G401 (cell line): ENCODE measurements at places on chromosomes 11 and 22.

GRCh38 chr22:50048836-50049235, 9.3 kb downstream of the TTLL8 start:
- no peak for DNase-seq

DNA sequence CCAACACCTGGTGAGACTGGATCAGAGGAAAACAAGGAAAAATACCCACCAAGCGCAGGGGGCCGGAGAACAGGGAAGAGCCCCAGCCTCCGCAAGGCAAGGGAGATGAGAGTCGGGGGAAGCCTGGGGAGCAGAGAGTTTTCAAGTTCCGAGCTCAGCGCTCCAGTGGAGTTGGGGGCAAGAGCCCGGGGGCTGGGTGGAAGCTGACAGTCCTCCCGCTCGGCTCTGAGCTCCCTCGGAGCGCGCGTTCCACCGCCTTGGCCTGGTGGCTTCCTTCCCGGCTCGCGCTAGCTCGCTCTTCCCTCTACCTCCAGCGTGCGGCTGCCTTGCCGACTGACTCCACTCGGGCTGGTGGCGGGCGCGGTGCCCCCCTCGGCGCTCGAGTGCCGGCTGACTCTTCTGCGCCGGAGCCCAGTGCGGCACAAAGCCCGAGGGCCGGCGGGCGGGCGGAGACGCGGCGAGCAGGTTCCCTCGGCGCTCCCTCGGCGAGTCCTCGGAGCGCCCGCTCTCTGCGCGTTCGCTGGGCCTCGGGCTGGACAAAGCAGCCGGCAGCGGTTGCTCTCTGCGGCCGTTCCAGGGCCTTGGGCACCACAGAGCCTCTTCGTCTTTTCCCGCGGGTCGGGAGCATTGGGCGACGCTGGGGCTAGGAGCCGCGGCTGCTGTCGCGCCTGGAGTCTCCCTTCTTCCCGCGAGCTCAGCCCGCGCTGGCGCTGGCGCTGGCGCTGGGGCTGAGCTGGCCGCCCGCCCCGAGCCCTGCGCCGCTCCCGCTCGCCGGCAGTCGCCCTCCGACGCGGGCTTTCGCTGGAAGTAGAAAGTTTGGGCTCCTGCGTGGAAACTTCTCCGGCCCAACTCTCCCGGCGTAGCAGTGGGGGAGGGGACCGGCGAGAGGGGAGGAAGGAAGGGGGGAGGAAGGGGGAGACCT, 1.0 kb downstream of the PAX6 start:
- peak; percentile 54 for DNase-seq

GRCh38 chr11:1931341-1932104, 12.0 kb downstream of the TNNT3 start:
- no peak for DNase-seq

GRCh38 chr11:67020949-67021348, 2.0 kb upstream of the SYT12 start:
- no peak for DNase-seq

GRCh38 chr22:21754523-21754922, 18.9 kb upstream of the YPEL1 start:
- DNase-seq = peak; percentile 74

DNA sequence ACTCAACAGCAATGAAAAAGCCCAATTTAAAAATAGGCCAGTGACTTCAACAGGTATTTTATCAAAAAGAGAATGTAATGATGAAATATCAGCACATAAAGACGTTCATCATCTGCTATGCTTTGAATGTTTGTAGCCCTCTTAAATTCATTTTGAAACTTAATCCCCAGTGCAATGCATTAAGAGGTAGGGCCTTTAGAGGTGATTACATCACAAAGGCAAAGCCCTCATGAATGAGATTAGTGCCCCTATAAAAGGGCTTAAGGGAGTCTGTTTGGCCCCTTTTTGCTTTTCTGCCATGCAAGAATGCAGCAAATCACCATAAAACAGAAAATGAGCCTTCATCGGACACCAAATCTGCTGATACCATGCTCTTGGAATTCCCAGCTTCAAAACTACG, 637.0 kb downstream of the DLG2 start:
- DNase-seq = no peak

GRCh38 chr11:66321606-66322005, 4.8 kb upstream of the CD248 start:
- peak; percentile 34 for DNase-seq

DNA sequence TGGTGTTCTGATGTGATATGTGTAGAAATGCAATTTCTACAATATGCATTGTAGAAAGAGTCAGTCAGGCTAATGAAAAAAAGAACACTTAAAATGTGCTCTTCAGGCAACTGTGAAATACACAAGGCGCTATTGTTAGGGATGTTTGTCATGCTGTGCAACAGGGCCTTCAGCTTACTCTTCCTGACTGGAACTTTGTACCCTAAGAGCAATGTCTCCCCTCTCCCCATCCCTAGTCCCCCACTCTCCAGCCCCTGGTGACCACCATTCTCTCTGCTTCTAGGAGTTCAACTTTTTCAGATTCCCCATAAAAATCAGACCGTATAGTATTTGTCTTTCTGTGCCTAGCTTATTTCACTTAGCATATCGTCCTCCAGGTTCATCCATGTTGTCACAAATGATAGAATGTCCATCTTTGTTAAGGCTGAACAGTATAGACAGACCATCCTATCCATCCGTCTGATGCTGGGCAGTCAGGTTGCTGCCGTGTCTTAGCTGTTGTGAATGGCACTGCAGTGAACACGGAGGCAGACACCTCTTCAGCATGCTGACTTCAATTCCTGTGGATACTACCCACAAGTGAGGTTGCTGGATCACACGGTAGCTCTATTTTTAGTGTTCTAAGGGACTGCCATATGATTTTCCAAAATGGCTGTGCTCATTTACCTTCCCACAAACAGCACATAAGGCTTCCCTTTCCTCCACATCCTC, 10.7 kb downstream of the NDUFV1 start:
- no peak for DNase-seq
